Activated naive CD4-positive, alpha-beta T cell treated with anti-CD3 and anti-CD28 coated beads for 36 hours (primary cell): ENCODE measurements at places on chromosomes 6 and 20. TPM values are rescaled to one million over a fixed set of nuclear protein-coding genes. Genes with fewer than 3 reads are reported as not detected.

- no peak overlapping the region for H3K27ac ChIP-seq
- DNase-seq = no peak
- H3K4me3 ChIP-seq = no peak overlapping the region
- H3K27me3 ChIP-seq = no peaks in the 10 kb centered on the region
- H3K36me3 ChIP-seq = no peaks in the 10 kb centered on the region
These were observed 8.4 kb upstream of the RIN2 start for GRCh38 chr20:19749618-19750071.

DNA sequence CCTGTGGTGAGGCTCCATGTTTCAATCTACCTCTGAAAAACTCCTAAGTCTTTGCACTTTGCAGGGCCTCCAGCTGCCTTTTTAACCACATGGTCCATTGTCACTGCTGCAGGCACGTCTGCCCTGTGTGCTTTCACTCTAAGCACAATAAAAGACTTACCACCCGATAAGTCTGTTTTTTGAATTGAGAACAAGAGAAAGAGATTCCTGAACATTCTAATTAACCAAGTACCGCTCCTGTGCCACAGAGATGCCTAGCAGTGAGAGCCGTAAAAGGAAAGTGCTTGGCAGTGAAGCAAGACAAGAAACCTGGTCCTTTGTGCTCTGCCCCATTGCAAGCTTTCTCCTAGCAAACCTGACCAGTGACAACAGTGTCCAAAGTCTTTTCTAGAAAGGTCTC is 487.6 kb upstream of the FLRT3 start:
- no peak for DNase-seq
- H3K4me1 ChIP-seq = no peaks in the 10 kb centered on the region
- H3K36me3 ChIP-seq = no peaks in the 10 kb centered on the region
- no peak overlapping the region for H3K4me3 ChIP-seq

FAM120B gene
- 15.5 TPM for total RNA-seq

FITM2 gene
- 2.1 TPM for total RNA-seq

MATN4 gene
- total RNA-seq = 1.0 TPM

- H3K27me3 ChIP-seq = no peaks in the 10 kb centered on the region
- peaks cover 10% of the 10 kb centered on the region for H3K36me3 ChIP-seq
These were observed 113.5 kb downstream of the JARID2 start for GRCh38 chr6:15359335-15359862.

DNA sequence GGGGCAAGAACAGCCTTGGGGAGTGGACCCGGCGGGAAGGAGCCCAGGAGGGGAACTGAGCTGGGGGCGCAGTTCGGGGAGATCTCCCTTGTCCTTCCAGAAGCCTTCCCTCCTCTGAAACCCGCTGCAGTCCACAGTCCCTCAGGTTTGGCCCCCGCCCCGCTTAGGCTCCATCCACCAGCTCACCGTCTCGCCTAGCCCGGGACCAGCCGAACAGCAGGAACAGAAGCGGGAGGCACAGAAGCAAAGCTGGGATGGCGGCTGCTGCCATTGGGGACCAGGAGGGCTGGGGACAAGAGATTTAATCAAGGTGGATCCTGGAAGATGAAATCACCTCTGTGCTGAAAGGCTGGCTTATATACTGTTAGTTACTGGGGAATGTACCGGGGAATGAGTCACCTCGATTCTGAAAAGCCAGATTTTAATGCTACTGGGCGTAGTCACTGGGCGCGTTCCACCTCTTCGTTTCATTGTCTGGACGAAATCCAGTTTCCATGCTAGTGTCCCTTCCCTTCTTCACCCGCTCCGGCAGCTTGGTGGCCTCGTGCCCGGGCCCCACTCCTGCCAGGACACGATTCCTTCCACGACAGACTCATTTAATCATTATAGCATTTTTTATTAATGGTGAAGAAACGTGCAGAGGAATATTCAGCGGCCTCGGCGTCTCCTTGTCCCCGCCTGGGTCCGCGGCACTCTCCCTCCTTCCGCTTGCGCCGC is at the start of gene RAET1L:
Gene RAET1L, minus strand, starts transcription at position 332 of the 717 bp plus-strand sequence. Its CDS starts 61 bp downstream, at position 271.
- H3K27ac ChIP-seq = peak within 1 kb of the TSS; percentile 61
- H3K4me1 ChIP-seq = peaks cover 16% of the 10 kb centered on the region
- peaks cover 44% of the 10 kb centered on the region for H3K27me3 ChIP-seq

CAP2 gene
- total RNA-seq = not detected

- no peak for DNase-seq
- H3K4me1 ChIP-seq = no peaks in the 10 kb centered on the region
- H3K36me3 ChIP-seq = no peaks in the 10 kb centered on the region
These were observed 324.2 kb downstream of the UBE3D start for GRCh38 chr6:82741325-82741995.

DNA sequence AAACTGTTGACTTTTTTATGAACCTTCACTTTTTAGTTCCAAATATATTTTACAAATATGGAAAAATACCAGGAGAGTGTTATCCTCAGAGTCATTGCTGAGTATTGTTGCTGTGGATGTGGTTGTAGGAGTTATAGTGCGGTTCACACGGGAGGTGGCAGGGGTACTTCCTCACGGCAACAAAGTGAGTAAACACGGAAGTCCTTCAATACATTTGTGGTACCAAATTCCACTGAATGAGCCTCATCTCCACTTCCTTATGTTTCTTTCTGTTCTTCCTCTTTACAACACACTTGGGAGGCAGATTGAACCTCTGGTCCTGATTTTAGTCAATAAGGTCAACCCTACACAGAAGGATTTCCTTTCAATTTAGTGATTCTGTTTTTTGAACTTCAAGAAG is 371.8 kb downstream of the BTBD3 start:
- no peak overlapping the region for H3K4me3 ChIP-seq
- no peak overlapping the region for H3K27ac ChIP-seq
- H3K36me3 ChIP-seq = no peaks in the 10 kb centered on the region
- no peak for DNase-seq
- H3K27me3 ChIP-seq = no peaks in the 10 kb centered on the region

RAMACL gene
- total RNA-seq = 0.89 TPM

CPNE5 gene
- total RNA-seq = 1.2 TPM

C6orf58 gene
- not detected for total RNA-seq

DNA sequence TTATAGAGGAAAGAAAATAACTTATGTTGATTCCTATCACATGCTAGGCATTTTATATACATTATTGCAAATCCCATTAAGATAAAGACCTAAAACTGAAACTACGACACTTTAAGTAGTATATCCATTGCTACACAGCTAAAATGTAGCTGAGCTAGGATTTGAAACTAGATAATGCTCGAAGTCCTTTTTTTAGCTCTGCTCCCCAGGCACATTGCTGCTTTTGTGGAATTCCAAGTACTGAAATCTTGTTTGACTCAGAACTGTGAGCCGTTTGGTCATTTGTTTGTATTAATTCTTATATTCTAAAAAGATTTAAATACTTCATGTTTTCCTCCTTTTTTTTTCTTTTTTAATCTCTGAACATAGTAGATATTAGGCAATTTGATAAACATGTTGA is 644.8 kb downstream of the HACE1 start:
- H3K4me1 ChIP-seq = no peaks in the 10 kb centered on the region
- H3K36me3 ChIP-seq = no peaks in the 10 kb centered on the region
- H3K27ac ChIP-seq = no peak overlapping the region

VIP gene
- not detected for total RNA-seq
